ENCODE measurements at places on chromosomes 7 and 10.

DNA sequence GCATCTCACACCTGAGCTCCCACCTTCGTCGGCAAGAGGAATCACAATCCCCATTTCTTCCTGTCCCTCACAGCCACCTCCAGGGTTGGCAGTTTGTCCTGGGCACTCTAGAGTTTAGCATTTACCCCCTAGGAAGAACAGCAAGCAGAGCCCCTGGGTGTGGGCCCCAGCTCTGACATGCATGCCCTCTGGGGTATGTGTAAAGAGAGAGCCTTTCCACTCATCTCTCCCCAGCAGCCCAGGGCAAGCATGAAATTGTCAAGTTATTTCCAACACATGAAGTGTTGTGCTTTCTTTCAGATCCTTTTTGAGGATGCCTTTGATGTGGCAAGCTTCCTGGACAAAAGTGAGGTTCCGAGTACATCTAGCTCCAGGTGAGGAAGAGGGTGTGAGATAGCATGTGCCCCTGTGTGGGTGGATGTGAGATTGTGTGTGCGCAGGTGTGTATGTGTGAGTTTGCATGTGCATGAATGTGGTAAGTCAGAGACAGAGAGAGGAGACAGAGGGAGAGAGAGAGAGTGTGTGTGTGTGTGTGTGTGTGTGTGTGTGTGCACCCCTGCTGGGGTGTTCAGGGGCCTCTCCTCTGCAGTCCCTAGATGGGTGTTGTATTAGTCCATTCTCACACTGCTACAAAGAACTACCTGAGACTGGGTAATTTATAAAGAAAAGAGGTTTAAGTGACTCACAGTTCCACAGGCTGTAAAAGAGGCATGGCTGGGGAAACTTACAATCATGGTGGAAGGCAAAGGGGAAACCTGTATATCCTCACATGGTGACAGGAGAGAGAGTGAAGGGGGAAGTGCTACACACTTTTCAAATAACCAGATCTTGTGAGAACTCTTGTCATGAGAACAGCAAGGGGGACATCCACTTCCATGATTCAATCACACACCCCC lies 18.1 kb downstream of the STRA8 start:
- no peak for DNase-seq

DNA sequence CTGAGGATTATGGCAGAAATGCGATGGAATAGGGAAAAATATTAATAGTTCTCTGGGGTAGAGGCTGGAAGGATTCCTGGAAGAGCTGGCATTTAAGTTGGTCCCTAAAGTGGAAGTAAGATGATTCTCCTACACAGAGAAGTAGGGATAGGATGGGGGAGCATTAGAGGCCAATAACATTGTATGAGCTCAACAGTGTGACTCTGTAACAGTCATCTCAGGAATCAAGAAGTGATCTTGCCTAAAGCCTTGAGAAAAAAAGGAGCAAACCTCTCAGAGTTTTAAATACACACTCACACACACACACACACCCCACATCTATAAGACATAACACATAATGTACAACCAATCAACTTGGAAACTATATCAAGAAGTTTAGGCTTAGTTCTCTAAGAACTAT lies 117.7 kb upstream of the CDK1 start:
- DNase-seq = no peak

- peak; percentile 69 for DNase-seq
Observed at GRCh38 chr10:63633677-63634487, 112.7 kb downstream of the REEP3 start.

DNA sequence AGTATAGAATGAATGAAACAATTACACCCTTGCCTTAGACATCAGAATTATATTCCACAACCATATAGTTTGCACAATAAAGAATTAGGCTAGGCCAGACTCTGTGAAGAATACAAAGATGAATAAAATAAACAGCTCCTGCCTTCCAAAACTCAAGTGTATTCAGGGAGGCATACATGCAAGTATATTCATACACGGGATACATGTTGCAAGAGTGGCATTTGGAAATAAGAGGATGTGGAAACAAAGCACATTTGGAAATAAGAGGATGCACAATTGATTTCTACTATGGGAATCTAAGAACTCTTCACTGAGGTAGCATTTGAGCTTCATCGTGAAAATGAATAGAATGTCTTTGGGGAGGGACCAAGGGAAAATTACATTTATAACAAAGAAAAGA lies 27.0 kb upstream of the TMEM26 start:
- no peak for DNase-seq

- peak; percentile 60 for DNase-seq
Observed at GRCh38 chr10:106608066-106608465, 556.4 kb downstream of the SORCS1 start.

DNA sequence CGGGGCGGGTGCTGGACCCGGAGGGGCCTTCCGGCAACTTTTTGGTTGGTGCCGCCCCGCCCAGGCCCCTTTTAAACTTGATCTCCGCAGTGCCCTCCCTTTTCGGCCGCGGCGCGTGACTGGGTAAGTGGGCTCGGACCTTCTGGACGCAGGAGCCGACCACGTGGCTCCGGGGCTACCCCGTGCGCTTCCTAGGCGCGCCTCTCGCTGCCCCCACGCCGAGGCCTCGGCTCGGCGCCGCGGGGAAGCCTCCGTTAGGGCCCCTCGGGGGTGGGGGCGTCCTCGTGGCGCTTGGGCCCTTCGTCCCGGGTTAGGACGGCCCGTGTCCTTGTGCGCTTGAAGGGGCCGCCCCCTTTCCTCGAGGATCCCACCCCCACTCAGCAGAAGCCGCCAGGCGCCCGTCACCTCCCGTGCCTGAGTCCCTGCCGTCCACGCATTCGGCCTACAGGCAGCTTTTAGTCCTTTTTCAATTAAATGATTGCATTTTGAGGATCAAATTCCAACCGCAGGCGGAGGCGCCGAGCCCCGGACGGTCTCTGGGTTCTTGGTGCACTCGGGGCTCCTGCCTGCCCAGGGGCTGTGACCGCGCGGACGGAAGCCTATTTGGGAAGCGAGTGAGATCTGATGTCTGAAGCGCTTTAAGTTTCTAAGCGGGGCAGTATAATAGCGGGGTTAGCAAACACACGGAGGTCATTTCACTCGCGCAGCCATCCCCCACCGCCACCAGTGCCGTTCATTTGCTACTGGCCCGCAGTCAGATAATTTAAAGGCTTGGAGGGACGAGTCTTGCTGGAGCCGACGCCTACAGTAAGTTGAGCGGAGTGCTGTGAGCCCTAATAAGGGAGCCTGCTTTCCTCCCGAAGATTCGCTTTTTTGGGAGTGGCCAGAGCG lies 31.8 kb upstream of the TOMM7 start:
- peak; percentile 92 for DNase-seq

- DNase-seq = peak; percentile 38
Observed at GRCh38 chr10:97538411-97538810, 34.2 kb upstream of the ANKRD2 start.

- peak; percentile 84 for DNase-seq
Observed at GRCh38 chr10:49594594-49594993, 15.5 kb upstream of the SLC18A3 start.

DNA sequence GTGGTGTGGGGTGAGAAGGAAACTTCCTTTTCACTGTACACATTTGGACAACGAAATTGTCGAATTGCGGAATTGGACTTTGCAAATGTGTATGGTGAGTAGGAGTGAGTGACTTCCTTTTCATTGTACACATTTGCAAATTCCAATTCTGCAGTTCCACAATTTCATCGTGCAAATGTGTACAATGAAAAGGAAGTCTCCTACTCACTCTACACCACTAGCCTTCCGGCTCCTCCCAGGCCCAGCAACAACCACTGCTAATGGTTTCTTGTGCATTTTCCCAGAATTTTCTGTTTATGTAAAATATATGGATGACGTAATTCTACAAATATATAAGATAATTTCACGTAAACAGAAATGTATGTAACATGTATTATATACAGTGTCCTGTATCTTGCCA lies 118.5 kb downstream of the ARL4A start:
- DNase-seq = no peak

DNA sequence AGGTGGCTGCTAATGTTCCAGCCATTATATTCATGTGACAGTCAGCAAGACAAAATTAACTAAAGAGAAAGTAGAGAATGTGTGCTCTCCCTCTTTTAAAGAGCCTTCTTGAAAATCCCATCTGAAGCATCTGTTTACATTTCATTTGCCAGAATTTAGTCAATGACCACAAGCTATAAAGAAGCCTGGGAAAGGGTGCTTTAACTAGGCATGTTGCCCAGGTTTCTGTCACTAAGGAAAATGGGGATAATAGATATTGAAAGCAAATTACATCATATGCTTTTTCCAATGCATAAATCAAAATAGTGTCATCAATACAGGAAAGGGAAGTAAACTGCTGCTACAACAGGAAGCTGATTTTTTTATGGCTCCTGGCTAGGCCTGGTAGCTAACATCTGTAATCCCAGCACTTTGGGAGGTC lies 67.7 kb downstream of the ELAPOR2 start:
- no peak for DNase-seq

GRCh38 chr7:125126376-125126775 lies 196.8 kb upstream of the POT1 start:
- DNase-seq = peak; percentile 71

DNA sequence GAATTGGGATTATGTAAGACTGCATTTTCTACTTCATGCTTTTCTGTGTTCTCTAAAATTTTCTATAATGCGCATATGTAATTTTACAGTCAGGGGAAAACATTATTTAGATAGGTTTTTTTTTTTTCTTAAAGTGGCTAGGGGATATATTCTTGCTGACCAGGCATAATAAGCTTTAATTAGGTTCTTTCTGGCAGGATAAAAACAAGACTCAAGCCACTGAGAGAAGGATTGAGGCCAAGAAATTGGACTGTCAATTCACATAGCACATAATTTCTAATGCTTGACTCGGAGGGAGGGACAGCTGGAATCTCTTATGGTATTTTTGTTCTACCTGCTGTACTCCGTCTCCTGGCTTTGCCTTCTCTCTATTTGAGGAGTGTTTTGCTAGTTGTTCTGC lies 119.8 kb upstream of the NPVF start:
- no peak for DNase-seq

GRCh38 chr7:17415955-17416354 lies 117.5 kb downstream of the AHR start:
- DNase-seq = no peak

- no peak for DNase-seq
Observed at GRCh38 chr10:77636967-77637531, 559 bp downstream of the KCNMA1 start.

GRCh38 chr7:1939434-1940401 lies 269.6 kb downstream of the ELFN1 start:
- no peak for DNase-seq

GRCh38 chr7:139104091-139104450 lies 5.4 kb downstream of the ZC3HAV1 start:
- no peak for DNase-seq

- DNase-seq = peak; percentile 46
Observed at GRCh38 chr10:123149568-123150270, 1.8 kb downstream of the HMX2 start.

- DNase-seq = peak; percentile 77
Observed at GRCh38 chr7:12524794-12525386, 45.6 kb upstream of the SCIN start.

DNA sequence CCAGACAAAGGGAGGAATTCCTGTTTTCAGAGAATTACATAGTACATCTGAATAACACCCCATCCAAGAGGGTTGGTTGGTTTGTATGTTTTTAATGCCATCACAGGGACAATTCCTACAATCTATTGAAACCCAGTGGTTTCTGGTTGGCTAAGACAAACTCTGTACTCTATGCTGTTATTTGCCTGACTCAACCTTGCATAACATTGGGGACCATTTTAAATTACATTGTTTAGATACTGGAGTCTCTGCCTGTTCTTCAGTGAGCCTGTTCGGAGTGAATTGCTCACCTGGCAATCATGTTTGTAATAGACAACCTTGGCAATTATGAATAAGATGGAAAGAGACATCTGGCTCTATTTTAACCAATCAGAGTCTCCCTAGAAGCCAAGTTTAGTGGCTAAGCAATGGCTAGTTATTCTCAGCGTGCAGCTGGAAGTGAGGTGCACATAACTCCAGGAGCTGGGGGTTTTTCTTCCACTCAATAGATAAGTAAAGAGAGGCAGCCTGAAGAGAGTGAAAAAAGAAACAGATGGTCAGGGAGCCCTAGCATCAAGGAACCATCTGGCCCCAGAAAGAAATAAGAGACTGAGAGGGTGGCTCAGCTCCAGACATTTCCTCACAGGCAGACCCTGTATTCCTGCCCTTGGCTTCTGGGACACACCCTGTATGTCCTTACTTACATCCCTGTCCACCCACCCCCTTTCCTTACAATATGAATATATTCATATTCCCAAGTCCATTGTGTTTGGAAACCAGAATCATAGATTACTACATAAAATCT lies 21.2 kb upstream of the SLC35G1 start:
- DNase-seq = no peak

- DNase-seq = no peak
Observed at GRCh38 chr10:489330-489729, 200.1 kb downstream of the DIP2C start.

DNA sequence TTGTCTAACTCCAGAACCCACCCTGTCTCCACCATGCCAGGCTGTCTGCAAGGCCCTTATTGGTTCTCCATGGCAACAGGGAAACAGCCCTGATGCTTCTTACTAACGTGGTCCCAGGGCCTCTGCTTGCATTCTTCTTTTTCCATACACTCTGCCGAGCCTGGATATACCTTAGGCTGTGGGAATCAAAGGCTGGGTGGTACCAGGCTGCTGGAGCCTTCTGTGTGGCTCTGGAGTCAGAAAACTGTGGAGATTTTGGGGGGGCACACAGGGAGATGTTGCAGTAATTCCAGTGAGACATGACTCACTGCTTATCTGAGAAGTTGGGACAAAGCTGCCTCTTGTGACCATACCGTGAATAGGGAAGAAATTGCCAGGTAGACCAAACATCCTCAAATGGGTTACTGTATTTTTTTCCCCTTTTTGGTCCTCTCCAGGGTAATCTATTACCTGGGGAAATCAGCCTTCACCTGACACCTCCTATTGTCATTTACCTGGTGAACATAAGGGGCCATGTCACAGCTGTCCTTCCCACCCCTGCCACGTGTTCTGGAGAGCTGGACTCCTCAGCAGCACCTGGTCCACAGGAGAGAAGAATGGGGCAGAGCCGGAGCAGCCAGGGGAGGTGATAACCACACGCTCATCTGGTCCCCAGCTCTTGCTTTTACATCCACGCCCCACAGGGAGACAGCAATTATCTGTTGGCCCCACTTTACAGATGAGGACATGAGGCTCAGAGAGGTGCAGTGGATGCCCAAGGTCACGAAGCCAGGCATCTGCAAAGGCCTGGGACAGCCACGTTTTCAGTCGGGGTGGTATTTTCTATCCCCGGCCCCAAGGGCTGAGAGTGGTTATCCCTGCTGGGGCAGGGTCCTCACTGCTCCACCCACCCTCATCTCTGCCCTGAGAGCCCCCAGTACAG lies 4.6 kb downstream of the CHST3 start:
- no peak for DNase-seq

DNA sequence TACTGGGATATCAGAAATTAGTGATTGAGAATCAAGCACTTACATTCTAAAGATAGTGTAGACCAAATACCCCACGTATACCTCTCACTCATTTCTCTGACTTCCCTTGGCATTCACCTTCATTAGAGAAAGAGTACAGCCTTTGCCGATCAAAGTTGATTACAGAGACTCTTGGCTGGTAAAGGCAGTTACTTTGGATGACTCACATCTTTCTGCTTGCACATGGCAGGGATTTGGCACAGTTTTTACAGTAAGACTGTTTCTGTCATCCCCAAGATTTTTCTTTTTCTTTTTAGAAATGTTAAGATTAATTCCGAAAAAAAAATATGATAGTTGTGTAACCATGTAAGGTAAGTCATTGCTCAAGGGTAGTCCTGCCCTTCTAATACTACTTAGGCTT lies 143.0 kb downstream of the TSPAN12 start:
- peak; percentile 24 for DNase-seq

Data from fibroblast of pulmonary artery (primary cell).